ENCODE measurements at places on chromosomes 11 and 22.

DNA sequence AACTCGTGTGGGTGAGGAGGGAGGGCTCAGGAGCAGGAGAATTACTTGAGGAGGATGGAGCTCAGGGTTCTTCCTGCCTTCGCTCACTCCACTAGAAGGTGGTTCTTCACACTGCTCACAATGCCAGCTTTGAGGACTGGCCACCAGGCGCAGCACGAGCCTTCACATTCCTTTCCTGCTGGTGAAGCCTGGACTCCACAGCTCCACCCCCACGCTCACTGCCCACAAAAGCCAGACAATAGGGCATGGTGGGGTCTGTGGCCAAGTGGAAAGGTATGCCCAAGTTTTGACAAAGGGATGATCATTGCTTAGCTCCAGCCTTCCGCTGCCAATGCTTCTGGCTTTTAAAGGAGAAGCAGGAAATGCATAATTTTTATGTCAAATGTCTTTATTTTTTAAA, 58.0 kb upstream of the FADD start:
- no peak for DNase-seq

- no peak for DNase-seq
These were observed 12.1 kb downstream of the CACNG2 start for GRCh38 chr22:36691488-36691887.

- DNase-seq = no peak
These were observed 15.9 kb upstream of the POU2AF2 start for GRCh38 chr11:111229604-111230003.

GRCh38 chr11:2704356-2704755, 4.6 kb upstream of the KCNQ1OT1 start:
- no peak for DNase-seq

GRCh38 chr11:15840966-15841365, 515.4 kb downstream of the SOX6 start:
- DNase-seq = no peak

GRCh38 chr11:65547446-65548125, 10.6 kb downstream of the LTBP3 start:
- no peak for DNase-seq

DNA sequence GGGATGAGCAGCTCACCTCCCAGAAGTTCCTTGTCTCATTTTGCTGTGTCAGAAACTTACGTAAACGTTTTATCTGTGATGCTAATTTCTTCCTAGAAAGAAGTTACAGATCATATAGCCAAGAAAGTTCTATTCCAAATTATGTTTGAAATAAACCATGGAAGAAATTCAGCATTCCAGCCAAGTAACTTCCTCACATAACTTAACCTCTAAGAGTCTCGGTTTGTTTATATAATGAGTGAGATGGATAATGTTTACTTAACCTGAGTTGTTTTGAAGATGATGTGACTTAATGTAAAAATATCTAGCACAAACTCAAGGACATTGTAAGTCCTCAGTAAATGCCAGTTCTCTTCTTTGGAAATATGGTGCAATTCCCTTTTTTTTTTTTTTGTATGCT, 8.9 kb upstream of the MUC15 start:
- no peak for DNase-seq

DNA sequence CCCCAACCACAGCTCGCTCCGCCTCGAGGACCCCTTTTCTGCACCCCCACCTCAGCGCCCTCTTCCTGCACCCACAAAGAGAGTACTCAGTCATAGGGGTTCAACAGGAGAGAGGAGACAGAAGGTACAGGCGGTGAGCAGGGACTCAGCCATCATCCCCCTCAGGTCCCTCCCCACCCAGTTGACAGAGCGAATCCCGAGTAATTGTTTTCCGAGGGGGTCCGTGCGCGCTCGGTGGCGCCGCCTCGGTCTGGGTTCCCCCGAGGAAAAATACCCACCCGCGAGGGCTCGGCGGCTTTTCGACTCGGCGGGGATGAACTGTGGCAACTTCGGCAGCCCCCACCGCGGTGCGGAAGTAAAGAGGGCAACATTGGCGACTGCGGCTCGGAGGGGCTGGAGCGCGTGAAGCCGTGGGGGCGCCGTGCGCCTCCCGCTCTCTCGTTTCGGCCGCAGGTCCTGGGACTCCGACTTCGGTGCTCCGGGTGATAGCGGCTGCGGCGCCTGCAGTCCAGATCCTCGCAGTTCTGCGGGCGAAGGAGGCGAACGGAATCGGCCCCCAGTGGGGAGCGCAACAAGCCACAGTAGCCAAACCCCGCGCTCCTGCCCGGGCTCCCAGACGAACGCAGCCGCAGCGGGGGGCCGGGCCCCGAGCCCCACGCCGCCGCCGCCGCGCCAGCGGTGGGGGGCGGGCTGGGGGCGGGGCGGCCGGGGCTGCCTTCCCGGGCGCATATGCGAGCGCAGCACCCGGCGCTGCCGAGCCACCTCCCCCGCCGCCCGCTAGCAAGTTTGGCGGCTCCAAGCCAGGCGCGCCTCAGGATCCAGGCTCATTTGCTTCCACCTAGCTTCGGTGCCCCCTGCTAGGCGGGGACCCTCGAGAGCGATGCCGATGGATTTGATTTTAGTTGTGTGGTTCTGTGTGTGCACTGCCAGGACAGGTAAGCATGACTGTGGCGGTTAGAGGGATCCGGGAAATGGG, at the start of gene NELL1:
Gene NELL1, plus strand, starts transcription at position 743 of the 976 bp plus-strand sequence.
- DNase-seq = no peak

- DNase-seq = no peak
These were observed 160.2 kb downstream of the C11orf91 start for GRCh38 chr11:33540427-33540826.

- no peak for DNase-seq
These were observed 108.0 kb downstream of the SLC1A2 start for GRCh38 chr11:35311331-35311730.

DNA sequence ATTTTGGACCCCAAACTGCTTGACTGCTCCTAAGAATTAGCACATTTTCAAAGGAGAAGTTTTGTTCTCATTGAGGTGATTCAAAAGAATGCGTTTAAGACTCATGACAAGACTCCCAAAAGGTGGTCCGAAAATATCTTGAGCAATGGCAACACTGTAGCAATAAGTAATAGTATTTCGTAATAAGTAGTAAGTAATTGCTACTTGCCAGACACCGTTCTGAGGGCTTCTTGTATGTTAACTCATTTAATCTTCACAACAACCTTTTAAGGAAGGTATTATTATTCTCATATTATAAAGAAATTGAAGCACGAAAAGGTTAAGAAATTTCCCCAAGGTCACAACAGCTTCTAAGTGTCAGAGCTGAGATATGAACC, 184.0 kb upstream of the SORL1-AS1 start:
- DNase-seq = no peak

DNA sequence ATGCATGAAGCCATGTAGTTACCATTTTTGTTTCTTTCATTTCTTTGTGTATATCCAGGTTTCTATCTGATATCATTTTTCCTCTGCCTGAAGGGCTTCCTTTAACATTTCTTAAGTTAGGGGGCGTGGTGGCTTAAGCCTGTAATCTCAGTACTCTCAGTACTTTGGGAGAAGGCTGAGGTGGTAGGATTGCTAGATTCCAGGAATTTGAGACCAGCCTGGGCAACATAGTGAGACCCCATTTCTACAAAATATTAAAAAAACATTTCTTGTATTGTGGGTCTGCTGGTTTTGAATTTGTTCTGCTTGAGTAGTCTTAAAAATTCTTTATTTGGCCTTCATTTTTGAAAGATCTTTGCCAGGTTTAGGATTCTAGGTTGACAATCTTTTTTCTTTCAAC, 5.5 kb upstream of the PACS1 start:
- DNase-seq = no peak

- no peak for DNase-seq
These were observed 45.4 kb downstream of the TIMP3 start for GRCh38 chr22:32846780-32847491.

DNA sequence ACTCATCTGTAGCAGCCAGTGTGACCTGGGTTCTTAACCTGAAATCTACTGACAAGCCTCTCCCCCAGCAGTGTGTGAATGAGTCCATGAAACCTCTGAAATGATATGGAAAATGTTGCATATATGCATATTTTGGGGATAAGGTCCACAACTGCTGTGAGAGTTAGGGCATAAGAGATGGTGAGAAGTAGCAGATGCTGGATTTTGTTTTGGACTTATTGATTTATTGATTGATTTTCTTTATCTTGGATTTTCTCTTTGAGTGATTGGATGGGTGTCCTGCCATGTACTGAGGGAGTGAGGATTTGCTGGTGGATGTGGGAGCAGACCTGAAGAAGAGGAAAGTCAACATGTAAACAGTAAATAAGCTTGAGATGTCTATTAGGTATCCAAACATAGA, 211.4 kb upstream of the SORL1-AS1 start:
- DNase-seq = no peak

- DNase-seq = no peak
These were observed 7.4 kb upstream of the VSIG10L2 start for GRCh38 chr11:125938418-125938817.

GRCh38 chr11:77062924-77063323, 3.8 kb upstream of the CAPN5 start:
- DNase-seq = no peak

DNA sequence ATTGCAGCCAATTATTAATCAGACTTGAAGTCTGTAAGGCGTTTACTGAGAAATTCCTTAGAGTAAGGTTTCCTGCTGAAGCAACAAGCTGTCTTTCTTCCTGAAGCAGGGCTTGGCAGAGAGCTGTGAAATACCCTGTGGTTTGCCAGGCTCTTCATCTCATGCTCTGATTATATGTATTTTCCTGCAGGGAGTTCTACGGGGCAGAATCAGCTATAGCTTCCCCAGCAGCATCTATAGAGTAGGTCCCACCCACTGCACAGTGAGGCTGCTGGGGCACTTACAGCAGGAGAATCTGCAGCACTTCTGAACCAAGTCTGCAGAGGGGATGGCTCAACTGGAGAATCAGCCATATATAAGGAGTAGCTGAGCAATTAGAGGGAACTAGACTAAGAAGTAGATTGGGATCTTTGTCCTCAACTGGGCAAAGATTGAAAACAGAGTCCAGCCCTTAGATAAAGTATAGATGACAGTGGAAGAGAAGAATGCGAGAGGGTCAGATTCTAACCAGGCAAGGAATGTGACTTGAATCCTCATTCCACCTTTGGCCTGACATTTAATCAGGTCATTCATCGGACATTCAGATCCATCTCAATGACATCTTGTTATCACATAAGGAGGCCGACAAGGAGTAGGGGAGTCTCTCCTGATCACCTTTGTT, 37.6 kb downstream of the CNTF start:
- DNase-seq = no peak

- peak; percentile 9 for DNase-seq
These were observed at the start of gene DDX25 for GRCh38 chr11:125903711-125904659. TSS of gene DDX25 (plus strand) at chr11:125904508. CDS start at chr11:125904518, 10 bp downstream.

GRCh38 chr22:25554689-25555088, 9.8 kb upstream of the GRK3 start:
- no peak for DNase-seq

DNA sequence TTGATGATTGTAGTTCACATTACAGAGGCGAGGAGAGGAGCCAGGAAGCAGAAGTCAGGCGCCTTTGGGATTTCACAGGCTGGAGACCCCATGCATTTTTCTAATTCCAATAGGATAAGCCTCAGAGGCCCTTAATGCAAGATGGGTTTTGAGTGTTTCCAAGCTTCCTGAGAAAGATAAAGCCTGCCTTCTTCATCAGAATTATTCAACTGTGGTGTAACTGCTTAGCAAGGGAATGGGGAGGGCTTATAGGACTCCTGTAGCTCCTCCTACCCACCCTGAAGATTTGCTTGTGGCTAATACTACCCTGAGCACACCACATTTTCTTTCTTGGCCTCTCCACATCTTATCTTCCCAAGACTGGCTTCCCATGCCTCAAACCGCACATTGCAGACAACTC, 151.1 kb upstream of the ISX start:
- no peak for DNase-seq

GRCh38 chr11:29309992-29310391, 706.8 kb downstream of the KCNA4 start:
- no peak for DNase-seq

- no peak for DNase-seq
These were observed 92.8 kb upstream of the SEPTIN5 start for GRCh38 chr22:19621373-19622060.

GRCh38 chr11:2444821-2445745, at the start of gene KCNQ1:
TSS of gene KCNQ1 (plus strand) at chr11:2445008. CDS start at chr11:2445099, 91 bp downstream.
- DNase-seq = peak; percentile 34

GRCh38 chr11:76719686-76720085, 49.1 kb upstream of the LRRC32 start:
- DNase-seq = no peak

DNA sequence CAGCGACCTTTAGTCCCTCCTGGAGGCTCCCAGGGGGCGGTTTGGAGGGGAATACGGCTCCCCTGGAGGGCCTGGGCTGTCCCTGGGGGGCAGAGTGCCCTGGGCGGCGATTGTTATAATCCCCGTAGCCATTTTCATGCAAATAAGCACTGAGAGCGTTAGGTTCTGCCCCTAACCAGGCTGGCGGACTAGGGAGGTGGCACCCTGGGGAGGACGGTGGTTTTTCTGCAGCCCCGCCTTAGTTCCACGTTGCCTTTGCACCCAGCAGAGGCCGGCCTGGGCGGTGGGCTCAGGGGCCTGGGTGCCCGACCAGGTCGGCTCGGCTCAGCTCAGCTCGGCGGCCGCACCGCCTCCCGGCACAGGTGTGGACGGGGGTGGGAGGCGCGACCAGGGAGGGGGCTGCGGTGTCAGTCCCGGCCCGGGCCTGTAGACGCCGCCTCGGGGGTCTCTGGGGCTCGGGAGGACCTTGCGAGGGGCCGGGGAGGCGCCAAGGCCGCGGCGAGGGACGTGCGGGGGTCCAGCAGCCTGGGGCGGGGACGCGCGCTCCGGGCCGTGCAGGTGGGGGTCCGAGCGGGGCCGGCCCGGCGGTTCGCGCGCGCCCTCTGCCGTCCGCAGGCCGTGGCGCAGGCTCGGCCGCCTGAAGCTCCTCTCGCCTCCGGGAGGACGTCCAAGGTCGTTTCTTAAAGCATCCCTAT, 2.3 kb upstream of the DUSP8 start:
- DNase-seq = no peak

DNA sequence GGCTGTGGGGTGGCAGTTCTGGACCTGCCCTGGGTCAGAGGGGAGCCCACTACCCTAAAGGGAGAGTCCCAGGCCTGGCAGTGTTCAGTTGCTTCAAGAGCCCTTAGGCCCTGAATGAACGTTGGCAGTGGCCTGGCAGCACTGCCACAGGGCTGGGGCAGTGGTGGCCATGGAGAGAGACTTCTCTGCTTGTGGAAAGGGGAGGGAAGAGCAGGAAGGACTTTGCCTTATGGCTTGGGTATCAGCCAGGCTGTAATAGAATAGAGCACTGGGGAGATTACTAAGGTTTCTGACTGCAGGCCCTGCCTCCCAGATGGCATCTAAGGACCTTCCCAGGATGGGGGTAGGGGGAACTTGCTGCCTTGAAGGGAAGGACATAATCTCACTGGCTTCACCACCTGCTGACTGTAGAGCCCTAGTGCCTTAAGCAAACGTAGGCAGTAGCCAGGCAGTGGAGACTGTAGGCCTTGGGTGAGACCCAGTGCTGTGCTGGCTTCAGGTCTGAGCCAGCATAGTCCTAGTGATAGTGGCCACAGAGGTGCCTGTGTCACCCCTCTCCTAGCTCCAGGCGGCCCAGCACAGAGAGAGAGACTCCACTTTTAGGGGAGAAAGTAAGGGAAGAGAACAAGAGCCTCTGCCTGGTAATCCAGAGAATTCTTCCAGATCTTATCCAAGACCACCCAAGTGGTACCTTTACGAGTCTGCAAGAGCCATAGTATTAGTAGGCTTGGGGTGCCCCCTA, 27.6 kb downstream of the PLA2G6 start:
- DNase-seq = no peak

- DNase-seq = no peak
These were observed 1.7 kb upstream of the RHOD start for GRCh38 chr11:67054836-67055523.

All from stimulated activated CD8-positive, alpha-beta memory T cell treated with anti-CD3 and anti-CD28 coated beads, Interleukin-4, amount 100 ng/mL, for 24 hours (primary cell).